ENCODE measurements at places on chromosomes 5 and 9.

DNA sequence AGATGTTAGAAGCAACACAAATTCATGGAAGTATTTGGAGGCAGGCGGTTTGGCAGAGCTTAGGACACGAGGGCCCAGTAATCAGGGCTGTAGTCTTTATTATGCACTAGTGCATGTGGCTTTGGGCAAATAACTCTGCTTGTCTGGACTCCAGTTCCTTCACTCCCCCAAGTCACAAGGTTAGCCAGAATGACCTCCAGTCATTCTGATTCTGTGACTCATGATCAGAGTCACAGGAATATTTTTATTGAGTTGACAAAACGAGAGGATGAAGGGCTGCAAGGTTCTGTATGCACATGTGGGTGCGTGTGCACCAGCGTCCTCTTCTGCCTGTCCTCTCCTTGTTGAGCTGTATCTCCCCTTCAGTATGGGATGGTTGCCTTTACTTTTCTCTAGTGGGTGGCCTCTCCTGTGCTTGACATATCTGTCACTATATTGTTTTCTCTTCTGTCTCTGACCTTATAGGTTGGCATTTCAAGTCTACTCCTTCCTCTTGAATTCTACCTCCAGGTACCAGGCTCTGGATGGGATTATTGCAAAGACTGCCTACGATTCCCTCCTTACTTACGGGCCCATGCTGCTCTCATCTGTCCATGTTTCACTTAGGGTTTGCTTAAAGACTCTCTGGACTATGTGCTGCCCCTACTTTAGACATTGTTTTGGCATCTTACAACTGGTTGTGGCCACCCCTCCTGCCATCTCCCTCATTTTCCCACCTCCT is 94.6 kb downstream of the KDM4C start:
- no peak for DNase-seq

- DNase-seq: peak; percentile 15
These were observed 161.4 kb downstream of the PAX5 start for GRCh38 chr9:36872641-36873040.

GRCh38 chr5:40687321-40687720 is 7.6 kb downstream of the PTGER4 start:
- DNase-seq: no peak

- no peak for DNase-seq
These were observed 46.9 kb upstream of the EGFL7 start for GRCh38 chr9:136615631-136616306.

- no peak for DNase-seq
These were observed 30.5 kb upstream of the CKMT2 start for GRCh38 chr5:81202655-81203054.

DNA sequence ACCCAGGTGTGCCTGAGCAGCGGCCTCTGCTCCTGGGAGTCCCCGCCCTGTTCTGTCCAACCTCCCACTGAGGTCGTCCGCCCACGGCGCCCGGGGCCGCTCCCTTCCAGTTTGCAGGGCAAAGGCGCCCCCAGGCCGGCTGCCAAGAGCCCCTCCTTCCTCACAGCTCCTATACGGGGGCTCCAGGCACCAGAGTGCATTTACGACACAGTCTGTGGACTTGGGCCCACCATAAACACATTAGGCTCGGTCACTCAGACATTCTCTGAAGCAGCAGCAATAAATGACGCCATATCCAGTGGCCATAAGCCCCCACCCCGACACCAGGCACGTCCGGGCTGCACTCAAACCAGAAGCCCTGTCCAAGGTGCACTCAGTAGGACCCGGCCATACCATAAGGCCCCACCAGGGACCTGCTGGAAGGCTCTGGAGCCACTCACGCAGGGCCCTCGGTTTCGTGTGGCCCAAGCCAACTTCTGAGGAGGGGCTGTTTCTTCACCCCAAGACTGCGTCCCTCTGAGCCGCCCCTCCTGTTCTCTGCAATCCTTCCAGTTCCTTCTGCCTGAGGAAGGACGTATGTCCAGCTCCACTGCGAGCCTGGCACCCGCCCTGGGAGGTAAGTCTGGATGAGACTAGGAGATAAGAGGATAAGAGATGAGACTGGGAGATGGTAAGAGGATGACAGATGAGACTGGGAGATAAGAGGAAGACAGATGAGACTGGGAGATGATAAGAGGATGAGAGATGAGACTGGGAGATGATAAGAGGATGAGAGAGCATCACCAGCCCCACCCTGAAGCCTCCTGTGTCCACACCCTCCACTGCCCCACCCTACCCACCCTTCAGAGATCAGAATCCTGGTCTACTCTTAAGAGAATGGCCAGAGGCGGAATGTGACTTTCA is 26.7 kb downstream of the SLC6A18 start:
- no peak for DNase-seq

DNA sequence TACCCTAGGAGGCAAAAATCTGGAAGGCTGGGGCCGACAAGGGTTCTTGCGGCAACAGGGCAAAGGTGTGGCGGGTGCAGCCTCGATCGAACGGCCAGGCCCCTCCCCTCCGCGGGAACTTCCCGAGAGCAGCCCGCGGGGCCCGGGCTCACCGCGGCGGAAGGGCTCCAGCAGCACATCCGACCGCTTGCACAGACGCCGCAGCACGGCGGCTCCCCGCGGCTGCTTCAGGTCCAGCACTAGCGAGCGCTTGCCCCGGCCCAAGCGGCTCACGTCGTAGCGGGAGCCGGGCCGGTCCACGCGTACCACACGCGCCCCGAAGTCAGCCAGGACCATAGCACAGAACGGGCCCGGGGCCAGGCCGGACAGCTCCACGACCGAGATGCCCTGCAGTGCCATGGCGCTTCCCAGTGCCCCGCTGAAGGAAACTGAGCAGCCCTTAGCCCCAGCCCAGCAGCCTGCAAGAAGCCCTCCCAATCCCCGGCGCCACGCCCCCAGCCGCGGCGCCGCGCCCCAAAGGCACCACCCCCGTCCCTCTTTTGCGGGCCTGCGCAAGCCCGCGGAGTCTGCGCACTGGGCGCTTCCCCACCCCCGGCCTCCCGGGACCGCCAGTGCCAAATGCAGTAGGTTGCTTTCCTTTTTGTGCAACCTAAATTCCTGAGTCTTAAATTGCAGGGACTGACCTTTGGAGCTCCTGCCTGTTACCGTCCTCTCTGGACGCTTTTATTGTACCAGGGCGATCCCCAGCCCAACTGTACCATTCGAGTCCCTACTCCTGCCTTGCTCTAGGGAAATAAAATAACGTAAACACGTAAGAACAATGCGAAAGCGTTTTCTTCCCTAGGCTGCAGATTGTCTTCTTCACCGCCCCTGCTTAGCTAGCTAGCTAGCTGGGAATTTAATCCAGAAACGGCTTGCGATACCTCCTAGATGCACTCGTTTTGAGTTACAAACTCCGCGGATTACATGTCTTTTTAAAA is at the start of gene AMACR:
TSS of gene AMACR (minus strand) at position 430 of the 980 bp plus-strand sequence. CDS start at position 399, 31 bp downstream.
- peak; percentile 97 for DNase-seq

DNA sequence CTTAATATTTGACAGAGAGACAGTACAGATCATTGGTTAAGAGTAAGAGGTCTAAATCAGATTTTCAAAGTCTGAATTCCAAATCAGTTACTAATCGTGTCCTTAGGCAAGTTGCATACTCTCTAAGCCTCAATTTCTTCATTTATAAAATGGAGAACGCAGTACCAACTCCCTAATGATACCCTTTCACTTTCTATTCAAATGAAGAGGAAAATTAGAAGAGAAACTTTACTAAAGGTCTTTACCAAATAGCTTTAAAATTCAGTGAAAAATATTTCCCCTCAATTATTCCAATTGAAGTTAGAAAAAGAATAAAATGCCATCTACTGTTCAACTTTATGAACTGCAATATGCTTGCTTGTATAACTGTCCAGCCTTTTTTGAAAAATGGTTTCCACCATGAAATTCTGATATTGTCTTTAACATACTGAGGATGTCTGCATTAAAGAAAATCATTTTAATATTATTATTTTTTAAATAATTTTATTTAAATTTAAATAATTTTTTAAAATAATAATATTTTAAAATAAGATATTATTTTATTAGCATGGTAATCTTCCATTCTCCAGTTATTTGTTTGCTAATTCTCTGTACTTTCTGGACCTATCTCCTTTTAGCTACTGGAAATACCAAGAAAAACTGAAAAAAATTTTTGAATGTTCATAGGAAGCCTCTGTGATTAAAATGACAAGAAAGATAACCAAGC is 36.0 kb downstream of the POC5 start:
- DNase-seq: no peak

DNA sequence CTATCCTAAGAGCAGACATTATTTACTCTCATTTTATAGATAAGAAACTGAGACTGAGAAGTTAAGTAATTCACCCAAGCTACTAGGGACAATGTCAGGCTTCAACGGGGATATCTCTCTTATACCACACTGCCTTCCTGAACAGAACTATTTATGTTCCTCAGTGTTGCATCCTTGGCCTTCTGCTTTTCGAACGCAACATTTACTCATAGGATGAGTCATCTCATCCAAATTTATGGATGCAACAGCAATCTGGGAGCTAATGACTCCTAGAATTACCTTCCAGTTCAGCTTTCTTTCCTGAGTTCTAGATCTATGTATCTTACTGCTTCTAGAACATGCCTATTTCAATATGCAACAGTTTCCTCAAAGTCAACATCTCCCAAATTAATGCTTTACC is 103.6 kb upstream of the PAM start:
- DNase-seq: no peak

DNA sequence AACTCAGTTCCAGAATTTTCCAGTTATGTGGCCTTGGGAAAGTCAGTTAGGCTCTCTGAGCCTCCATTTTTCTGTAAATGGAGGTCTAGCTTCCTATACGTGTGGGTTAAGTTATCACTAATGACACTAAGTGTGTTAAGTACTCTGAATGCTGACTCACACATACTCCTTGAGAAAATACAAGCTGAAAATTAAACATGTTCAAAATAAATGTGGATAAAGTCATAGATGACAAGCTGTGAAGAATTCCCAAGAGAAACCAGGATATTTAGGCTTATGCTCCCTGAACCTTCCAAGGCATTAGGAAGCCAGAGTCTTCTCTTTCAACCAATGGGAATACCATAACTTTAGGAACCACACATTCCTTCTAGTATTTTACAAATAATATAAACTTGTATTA is 58.1 kb downstream of the ABCA1 start:
- DNase-seq: no peak

DNA sequence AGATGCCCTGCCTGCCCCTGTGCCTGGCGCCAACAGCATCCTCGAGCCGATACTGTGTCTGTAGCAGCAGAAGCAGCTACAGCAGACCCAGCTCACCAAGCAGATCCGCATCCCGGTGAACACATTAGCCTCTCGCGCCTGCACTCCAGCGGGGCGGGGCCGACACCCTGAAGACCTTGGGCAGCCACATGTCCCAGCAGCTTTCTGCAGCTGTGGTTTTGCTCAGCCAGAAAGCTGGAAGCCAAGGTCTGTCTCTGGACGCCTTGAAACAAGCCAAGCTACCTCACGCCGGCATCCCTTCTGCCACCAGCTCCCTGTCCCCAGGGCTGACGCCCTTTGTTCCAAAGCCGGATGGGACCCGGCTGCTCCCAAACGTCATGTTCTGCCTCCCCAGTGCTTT is 59.6 kb downstream of the ACTBL2 start:
- peak; percentile 59 for DNase-seq

- DNase-seq: no peak
These were observed 198.7 kb downstream of the VPS13A start for GRCh38 chr9:77375956-77376532.

GRCh38 chr5:77970891-77971290 is 194.8 kb upstream of the TBCA start:
- no peak for DNase-seq

- no peak for DNase-seq
These were observed 37.7 kb downstream of the NEUROG1 start for GRCh38 chr5:135497971-135498636.

DNA sequence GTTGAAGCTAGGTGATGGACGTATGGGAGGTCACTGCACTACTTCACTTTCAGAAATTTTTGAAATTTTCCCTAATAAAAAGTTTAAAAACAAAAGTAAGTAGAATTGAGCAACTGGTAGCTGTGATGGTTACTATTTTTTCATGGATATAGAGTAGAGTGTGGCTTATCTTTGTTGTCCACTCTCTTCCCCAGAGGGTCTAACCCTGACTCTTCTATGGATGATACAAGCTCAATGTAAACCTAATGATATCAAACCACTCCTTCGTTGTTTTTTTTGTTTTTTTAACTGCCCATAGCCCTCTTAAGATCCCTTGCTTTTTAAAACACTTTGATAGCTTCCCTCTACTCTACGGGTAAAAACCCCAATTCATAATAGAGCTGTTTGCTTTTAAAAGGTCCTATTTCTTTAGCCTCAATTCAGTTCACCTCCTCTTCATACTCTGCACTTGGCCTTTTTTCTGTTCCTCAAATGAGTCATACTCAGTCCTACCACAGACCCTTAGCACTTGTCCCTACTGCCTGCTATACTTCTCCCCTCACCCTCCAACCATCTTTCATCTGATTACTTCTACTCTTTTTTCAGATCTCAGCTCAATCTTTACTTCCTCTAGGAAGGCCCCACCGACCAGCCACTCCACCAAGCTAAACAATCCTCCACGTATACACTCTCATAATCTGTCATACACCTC is 2.6 kb downstream of the HDAC3 start:
- DNase-seq: no peak

DNA sequence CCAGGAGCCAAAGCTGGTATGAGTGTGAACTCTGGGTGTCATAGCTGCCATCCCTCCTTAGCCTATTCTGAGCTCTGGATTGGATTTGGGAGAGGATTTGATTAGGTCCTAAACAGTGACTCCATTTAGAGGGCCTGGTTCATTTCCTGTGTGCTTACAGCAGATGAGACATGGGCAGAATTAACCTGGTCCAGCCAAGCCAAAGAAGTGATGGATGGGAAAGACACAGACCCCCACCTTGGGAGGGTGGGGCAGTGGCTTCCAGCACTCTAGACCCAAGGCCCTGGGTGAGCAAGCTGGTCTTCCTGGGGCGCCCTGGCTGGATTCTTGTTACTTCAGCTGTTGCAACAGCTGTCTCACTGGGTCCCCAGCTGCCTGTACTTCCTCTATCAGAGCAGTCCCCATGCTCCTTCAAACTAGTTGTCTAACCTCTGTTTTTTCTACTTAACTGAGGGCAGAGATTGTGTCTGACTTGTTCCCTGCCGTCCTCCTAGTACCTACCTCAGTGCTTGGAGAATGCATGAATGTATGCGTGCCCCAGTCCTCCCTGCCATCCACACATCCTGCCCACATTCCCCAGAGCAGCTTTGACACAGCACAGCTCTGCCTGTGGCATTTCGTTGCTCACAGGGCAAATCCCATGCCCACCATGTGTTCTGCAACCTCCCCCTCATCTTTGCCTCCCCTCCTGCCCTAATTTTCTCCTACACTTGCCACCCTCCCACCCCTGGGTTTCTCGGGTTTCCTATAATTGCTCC is 115.9 kb downstream of the RGS3 start:
- DNase-seq: no peak

DNA sequence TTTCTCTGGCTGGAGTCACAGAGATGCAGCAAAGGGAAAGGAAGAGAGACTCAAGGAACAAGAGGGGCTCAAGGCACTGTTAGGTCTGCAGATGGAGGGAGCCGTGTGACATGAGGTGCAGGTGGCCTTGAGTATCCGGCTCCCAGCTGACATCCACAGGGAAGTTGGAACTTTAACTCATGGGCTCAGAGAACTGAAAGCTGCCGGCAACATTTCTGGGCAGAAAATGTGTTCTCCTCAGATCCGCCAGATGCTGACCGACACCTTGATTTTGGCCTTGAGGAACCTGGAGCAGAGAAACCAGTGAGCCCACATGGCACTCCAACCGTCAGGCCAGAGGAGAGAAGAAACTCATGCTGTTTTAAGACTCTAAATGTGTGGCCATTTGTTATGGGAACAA is 258.1 kb upstream of the IRX2 start:
- DNase-seq: no peak

- peak; percentile 83 for DNase-seq
These were observed 31.2 kb downstream of the FGF18 start for GRCh38 chr5:171450423-171451331.
